ENCODE measurements at places on chromosomes 6 and 20. TPM values are rescaled to one million over a fixed set of nuclear protein-coding genes. Genes with fewer than 3 reads are reported as not detected.

Gene HCRTR2
- not detected for polyA plus RNA-seq

Gene IMPG1
- polyA plus RNA-seq: not detected

Gene AKAP12
- 3.5 TPM for polyA plus RNA-seq

Gene HLA-DQB2
- not detected for polyA plus RNA-seq

Gene SLC16A10
- polyA plus RNA-seq: 4.6 TPM

Gene MLIP
- polyA plus RNA-seq: 5.1 TPM

Gene TXLNB
- not detected for polyA plus RNA-seq

Data from small intestine (tissue), 16 donors.